ENCODE measurements at places on chromosomes 2 and 18.

DNA sequence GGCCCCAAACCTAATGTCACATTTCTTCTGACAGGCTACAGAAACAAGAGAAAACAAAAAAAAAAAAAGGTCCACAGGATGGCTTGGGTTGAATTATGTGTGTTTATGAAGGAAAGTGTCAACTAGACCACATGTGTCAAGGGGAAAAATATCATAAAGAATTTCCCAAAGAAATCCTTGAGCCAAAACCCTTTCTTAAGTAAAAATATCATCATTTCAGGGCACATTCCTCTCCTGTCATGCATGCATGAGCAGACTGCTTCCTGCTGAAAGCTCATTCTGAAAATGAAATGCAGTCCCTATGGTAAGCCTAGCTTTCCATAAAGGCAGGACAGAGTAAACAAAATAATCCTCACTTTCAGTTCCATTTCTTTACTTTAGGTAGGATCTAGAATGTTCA is 85.7 kb upstream of the RBBP8 start:
- DNase-seq, result no peak

GRCh38 chr2:84022810-84023431 is 436.2 kb downstream of the SUCLG1 start:
- DNase-seq, result peak; percentile 6

GRCh38 chr2:18119883-18120282 is 241.4 kb downstream of the KCNS3 start:
- DNase-seq, result no peak

GRCh38 chr2:222708274-222708710 is 36.8 kb downstream of the MOGAT1 start:
- DNase-seq, result peak; percentile 58

DNA sequence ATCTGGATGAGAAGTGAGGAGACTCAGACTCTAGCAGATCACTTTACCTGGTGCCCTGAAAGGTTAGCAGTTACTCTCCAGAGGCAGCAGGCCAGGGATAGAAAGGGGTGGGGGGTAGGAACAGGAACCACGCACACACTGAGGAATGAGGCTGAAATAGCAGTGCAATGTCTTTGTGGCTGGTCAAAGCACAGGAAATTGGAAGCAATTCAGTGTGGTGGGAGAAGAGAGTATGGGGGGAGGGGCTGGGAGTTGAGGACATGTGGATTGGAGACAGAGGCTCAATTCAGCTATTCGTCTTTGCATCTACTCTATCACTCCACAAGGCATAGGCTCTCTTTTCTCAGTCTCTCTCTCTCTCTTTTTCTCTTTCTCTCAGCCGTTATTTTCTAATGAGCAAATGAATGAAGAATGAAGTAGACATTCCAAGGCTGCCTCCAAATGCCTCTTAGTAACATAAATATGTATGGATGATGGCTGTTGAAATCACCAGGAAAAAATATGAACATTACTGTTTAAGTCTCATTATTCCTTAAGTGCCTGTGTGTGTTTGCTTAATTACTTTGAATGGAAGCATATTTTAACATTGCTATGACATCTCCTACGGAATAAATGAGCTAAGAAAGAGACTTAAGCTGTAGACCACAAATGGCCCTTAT is 979.4 kb downstream of the TSN start:
- no peak for DNase-seq

GRCh38 chr2:85718885-85719492 is 24.8 kb downstream of the GNLY start:
- no peak for DNase-seq

- DNase-seq, result no peak
These were observed 9.7 kb upstream of the SKOR2 start for GRCh38 chr18:47260924-47261701.

- DNase-seq, result no peak
These were observed 338.6 kb upstream of the MMADHC start for GRCh38 chr2:149926149-149926548.

GRCh38 chr18:51438797-51439350 is 241.4 kb upstream of the MEX3C start:
- DNase-seq, result no peak

DNA sequence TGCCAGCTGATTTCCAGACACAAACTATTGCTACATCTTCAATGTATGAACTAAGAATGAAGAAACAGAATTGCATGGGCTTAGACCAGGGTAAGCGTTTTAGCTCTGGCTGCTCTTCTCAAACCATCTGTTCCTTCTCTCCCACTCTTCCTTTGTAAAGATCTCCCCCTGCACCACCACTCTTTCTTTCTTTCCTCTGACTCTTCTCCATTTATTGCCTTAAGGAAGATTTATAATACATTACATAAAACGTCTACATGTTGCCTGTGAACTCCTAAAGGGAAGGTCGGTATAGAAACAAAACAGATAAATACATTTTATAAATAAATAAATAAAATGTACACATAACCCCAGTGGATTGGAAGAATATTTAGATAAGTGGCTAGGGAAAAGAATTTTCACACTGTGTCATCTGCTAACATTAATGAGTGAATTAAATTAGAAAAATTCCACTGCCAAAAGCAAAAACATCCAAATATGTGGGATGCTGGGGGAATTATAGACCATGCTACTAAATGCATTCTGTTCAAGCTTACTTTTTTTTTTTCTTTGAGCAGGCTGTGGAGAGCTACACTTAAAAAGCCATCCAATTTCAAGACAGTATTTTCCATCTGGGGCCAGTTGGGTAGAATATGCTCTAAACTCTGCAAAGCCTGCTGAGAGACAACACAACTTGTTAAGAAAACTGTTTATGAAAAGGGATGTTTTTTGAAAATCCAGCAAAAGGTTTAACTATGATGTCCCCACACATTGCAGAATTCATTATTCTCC is 41.5 kb downstream of the NCKAP5 start:
- DNase-seq, result no peak

DNA sequence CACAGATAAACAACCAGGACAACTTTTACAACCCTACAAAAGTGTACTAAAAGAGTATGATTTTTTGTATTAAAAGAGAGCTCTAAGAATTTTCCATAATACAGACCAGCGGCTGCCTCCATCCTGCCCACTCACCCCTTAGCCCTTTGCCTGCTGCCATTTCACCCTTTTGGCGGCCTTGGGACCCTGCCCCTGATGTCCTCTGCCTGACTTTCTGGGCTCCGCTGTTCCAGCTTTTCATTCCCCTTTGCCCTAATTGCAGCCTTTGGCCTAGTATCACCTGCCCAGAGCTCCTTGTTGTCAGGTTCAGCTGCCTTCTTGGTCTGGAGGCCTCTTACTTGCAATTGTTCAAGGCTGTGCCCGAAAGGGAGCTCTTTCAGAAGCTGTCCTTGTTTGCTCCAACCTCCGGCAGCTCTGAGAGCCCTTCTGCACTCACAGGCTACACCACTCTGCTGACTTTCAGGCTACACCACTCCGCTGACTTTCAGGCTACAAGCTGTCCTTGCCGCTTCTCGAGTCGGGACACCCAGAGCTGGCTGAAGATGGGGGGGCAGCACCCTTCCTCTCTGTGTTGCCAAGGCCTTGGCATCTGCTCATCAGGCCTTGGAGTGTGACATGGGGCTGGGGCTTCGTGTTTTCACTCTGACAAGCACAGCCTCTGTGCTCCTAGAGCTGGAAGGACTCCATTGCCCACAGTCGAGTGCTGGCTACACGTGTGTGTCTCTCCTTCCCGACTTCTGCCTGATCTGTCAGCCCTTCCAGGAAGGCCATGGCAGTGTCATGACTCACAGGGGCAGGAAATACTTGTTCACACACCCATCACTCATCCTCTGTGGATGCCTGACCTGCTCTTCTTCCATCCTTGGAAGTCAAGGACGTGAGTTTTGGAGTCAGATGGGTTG is 43.1 kb upstream of the HDAC4 start:
- DNase-seq, result no peak

- DNase-seq, result no peak
These were observed at the start of gene TRIM54 for GRCh38 chr2:27281855-27282559. TRIM54 (plus strand) TSS chr2:27282429; CDS start chr2:27282732, 303 bp downstream.

DNA sequence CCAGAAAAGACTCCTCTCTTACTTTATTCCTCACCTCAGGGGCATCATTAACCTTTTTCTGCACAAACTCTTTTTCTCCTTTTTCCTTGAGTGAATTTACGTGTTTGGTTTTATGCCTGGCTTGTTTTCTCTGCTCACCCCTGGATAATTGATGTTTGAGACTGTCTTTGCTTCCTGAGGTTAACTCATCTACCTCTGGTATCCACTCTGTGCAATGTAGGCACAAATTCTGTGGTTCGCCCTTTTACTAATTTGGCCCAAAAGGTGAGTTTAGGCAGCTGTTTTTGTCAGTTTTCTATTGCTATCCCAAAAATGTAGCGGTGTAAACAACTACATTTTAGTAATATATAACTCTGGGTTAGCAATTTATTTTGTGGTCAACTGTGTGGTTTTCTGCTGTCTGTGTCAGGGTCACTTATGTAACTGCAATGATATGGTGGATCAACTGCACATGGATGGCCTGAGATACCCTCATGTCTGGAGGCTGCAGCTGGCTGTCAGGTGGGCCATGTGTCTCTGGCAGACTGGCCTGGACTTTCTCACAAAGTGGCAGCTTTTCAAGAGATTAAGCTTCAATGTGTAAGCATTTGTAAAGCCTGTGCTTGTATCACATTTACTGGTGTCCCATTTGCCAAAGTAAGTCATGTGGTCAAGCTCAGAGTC is 329.7 kb downstream of the FSIP2 start:
- DNase-seq, result no peak

DNA sequence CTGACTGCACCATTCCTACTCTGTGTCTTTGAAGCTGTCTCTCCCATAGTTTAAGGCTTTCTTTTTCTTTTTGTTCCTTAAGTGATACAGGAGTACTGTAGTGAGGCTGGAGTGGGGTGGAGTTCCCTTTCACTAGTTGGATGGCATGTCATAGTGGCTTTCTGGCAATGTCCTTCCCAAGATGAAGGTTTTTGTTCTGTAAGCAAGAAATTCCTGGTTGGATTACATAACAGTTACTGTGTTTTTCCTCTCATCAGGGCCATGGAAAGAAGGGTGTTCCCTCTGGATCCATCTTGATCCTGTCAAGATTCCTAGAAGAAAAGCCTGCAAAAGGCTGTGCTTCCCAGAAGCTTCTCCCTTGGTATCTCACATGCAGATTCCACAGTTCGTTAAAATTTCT is 84.2 kb downstream of the ACKR3 start:
- no peak for DNase-seq

DNA sequence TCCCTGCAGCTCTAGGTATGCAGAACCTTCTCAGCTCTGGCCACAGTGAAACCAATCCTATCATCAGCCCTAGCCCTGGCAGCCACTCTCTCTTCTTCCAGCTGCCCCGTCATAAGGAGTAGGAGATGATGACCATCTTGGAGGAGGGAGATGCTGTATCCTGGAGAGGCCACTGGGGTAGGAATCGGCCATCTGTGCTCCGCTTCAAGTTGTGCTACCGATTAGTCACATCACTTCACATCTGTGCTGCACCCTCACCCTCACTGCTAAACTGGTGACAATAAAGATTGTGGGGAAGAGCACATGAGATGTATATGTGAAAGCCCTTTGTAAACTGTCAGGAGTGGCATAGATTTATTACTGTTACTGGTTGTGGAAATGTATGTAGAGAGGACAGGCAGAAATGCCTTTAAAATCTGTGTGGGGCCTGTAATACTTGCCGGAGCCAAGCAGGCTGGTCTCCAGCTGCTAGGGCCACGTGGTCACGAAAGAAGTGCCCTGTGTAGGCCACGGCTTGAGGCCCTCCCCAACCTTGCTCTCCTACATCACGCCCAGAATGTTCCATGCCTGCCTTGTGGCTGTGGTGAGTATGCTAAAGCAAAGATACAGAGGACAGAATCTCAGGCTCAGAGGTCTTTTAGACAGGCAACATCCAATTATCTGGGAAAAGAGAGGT is 236.8 kb downstream of the CLIP4 start:
- DNase-seq, result no peak

DNA sequence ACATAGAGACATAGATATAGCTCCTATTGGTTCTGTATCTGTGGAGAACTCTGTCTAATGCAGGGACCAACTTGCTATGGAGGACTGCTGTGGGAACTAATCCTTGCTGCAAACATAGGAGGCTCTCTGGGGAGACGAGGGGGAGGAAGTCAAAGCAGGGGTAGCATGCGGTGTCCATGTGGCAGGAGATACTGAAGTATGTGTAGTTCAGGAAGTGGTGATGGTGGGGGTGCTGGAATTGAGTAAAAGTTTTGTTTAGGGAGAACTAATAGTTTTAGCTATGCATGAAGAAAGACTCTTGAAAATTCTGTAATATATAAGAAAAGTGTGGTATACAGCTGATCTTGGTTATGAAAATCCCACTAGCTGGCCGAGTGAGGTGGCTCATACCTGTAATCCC is 62.0 kb downstream of the ANKRD44 start:
- no peak for DNase-seq

DNA sequence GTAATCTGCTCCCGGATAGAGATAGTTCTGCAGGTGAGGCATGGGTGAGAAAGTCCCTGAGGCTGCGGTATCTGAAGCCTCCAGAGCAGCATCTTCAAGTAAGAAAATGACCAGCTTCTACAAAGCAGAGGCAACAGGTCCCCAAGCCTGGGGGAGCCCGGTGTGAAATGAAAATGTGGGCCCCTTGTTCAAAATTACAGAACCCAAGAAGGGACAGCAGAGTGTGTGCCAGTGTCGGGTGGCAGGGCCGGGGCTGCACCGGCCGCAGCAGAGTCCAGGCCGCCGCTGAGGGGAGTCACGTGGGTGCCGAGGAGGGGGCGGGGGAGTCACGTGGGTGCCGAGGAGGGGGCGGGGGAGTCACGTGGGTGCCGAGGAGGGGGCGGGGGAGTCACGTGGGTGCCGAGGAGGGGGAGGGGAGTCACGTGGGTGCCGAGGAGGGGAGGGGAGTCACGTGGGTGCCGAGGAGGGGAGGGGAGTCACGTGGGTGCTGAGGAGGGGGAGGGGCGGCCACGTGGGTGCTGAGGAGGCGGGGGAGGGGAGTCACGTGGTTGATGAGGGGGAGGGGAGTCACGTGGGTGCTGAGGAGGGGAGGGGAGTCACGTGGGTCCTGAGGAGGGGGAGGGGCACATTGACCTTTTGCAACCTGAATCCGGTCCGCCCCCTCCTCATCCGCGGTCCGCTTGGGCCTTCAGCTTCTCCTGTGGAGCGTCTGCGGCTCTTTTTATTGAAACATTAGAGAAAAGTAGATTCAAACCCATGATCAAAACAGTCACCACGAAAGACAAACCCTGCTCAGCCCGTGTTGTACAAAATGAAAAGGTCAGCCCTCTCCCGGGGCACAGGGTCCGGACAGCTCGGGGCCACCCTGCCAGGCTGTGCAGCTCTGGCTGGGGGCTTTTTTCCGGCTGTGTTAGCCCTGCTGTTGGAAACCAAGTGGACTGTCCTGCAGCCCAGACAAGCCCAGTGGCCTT is 10.4 kb downstream of the COLEC11 start:
- DNase-seq, result no peak
